ENCODE measurements at places on chromosomes 3 and 15.

DNA sequence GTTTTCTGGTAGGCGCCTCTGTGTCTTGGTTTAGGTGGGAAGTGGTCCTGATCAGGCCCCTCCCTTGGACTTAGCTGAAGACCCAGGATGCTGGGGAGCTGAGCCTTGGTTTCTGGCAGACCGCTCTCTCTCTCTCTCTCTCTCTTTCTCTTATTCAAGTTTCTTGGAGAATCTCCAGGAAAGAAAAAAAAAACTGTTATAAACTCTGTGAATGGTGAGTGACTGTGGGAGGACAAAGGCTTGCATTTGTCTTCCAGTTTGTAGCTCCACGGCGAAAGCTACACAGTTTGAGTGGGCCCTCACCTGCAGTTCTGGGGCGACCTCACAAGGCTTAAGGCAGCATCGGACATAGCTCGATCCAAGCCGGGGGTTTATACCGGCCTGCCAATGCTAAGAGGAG is 7.5 kb downstream of the DET1 start:
- DNase-seq = no peak

GRCh38 chr3:35779611-35780010 is 140.3 kb downstream of the ARPP21 start:
- no peak for DNase-seq

DNA sequence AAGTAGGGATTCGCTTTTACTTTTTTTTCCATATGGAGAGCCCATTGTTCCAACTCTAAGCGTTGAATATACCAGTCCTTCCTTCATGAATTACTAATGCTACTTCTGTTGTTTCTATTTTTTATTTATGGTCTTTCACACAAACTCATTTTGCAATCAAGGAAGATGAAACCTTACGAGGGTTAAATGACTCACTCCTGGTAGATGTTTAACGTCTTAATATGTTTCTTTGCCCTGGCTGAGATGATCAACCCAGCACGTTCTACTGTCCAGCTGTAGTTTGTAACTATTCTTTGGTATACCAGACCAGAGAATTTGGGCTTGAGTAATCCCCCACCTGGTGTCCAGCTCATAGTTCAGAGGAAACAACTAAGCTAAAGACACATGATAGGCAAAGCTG is 23.1 kb downstream of the CDCP1 start:
- DNase-seq = peak; percentile 95

DNA sequence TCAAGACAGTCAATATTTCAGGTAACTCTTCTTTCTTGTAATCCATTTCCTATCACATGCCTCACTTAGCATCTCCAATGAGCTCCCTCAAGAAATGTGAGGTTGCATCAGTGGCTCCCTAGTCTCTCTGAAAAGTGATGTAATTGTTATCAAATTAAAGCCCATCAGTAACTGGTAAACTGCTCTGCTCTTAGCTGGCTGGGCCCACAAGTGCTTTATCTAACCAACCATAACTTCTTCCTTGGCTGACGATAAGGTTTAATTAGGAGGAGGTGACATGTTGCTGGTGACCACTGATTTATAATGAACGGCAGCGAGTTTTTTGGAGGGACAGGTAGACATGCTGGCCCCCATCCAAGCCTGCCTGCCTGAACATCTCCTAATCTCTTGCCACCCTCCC is 79.6 kb downstream of the RTP4 start:
- DNase-seq = no peak

GRCh38 chr3:56976651-56977560 is 83.6 kb upstream of the SPATA12 start:
- peak; percentile 71 for DNase-seq

DNA sequence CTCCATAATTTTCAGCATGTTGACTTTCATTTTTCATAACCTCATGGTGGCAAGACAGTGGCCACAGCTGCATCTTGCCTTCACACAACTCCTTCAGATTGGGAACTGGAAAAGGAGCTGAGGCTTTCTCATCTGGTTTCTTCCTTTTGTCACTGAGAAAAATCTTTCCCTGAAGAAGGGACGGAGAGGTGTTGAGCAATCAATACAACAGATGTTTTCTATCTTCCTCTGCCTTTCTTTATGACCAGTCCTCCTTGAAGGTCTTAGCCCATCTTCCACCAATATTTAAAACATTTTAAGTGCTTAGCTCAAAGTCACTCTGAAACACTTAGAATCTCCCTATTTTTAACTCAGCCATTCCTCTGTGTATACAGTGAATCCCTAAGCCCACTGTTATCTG is 11.9 kb downstream of the ZNF660 start:
- no peak for DNase-seq

DNA sequence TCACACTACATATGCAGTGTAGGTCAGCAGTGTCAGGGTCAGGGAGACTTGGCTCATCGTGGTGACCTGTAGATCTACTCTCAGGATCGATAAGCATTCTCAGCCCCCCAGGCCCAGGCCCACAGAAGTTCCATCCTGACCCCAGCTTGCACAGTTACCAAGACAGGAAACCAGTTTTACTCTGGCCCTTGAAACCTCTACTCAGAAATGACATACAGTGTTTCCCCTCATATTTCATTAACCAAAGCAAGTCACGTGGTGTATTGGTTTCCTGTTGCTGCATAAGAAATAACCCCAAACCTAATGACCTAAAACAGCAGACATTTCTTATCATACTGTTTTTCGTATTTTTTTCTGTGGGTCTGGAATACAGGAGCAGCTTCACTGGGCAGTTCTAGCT is 242.2 kb downstream of the SLCO3A1 start:
- no peak for DNase-seq

GRCh38 chr3:129506231-129506742 is 22.2 kb upstream of the RHO start:
- DNase-seq = no peak

All from GM23248 (cell line).